Stimulated activated CD4-positive, alpha-beta T cell treated with anti-CD3 and anti-CD28 coated beads, Interleukin-2, amount 100 ng/mL, for 4 hours (primary cell): ENCODE measurements at places on chromosomes 5 and 9.

GRCh38 chr5:147483961-147484707, 25.7 kb downstream of the DPYSL3 start:
- DNase-seq: no peak

- DNase-seq: no peak
Observed at GRCh38 chr9:29691758-29692407, 2118.6 kb upstream of the C9orf72 start.

- DNase-seq: no peak
Observed at GRCh38 chr5:126009566-126009965, 413.6 kb upstream of the GRAMD2B start.

- DNase-seq: no peak
Observed at GRCh38 chr5:82396396-82396795, 118.2 kb upstream of the RPS23 start.

DNA sequence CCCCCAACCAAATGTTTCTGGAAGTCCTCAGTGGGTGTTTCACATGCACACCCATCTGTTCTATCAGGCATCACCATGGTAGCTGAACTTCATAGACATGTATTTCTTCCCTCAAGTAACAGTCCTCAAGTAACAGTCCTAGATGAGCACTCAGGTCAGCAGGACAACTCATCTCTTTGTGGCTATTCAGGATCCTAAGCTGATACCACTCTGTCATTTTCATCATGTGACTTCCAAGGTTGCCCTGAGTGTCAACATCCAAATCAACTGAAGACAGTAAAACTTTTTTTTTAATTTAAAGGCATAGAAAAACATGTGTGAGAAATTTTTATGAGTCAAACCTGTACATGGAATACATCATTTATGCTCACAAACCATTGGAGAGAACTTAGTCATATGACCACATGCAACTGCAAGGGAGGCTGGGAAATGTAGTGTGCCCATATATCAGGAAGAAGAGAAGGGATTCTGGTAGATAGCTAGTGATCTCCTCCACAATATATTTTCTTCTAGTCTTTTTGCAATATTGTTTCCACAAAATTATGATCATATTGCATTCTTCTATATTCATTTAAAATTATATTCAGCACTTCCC, 64.2 kb upstream of the FST start:
- no peak for DNase-seq

- DNase-seq: no peak
Observed at GRCh38 chr9:38350529-38350928, 42.0 kb upstream of the ALDH1B1 start.

GRCh38 chr9:108019821-108020220, 530.3 kb upstream of the KLF4 start:
- no peak for DNase-seq

DNA sequence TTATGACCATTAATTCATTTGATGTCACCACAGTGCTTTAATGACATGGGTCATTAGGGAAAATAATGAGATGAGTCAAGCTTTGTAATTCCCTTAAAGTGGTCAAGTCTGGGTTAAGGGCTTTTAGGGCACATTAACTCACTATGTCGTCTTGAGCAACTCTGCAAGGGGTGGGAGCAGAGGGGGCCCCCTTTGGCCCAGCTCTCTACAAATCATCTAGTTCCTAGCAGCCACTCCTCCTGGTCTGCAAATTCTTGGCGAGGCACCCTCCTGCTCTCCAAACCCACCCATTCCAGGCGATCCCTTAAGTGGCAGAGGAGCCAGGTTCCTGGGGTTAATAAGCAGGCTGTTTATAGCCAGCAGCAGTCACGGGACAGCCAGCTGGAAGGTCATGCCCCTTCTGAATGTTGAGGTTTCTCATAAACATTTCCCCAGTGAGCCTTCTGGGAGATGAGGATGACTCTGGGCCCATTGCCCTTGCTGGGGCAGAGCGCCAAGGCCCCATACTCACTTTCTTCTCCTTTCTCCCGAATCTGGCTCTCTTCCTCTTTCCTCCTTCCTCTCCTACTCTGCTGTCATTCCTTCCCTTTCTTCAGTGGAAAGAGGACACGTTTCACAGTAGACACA, 14.3 kb upstream of the GPX3 start:
- DNase-seq: no peak

DNA sequence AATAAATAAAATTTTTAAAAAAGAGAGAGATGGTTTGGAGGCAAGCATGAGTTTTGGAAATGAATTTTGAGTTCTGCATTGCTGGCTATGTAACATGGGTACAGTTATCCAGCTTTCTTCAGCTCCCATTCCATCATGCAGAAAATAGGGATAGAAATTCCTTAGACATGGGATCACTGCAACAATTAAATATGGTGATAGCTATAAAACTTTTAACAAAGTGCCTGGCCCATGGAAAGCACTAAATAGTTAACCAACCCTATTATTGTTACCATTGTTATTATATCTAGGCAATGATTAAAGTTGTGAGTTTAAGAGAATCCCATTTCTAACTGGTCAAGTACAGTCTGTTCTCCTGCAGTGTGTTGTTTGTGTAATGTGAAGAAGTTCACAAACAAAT, 115.4 kb upstream of the GAS1 start:
- DNase-seq: no peak

DNA sequence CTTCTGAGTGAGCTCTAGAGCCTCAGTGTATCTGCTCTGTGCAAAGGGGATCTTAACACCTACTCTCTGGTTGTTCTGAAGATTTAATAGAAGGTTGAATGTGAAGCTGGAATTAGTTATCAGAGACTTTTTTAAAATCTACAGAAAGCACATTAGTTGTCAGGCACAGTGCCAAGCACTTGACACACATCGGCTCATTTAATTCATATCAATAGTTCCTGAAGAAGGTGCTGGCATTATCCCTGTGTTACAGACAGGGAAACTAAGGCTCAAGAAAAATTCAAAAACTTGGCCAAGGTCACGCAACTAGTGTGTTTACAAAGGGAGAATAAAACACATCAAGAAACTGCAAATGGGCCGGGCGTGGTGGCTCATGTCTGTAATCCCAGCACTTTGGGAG, 80.2 kb downstream of the FGF18 start:
- DNase-seq: no peak
